ENCODE measurements at places on chromosomes 13 and 19.
A peak's percentile ranks its signal among the peaks of the same experiment; 100 is the strongest.

GRCh38 chr19:50551034-50551714 is 17.1 kb downstream of the LRRC4B start:
- no peak for DNase-seq

DNA sequence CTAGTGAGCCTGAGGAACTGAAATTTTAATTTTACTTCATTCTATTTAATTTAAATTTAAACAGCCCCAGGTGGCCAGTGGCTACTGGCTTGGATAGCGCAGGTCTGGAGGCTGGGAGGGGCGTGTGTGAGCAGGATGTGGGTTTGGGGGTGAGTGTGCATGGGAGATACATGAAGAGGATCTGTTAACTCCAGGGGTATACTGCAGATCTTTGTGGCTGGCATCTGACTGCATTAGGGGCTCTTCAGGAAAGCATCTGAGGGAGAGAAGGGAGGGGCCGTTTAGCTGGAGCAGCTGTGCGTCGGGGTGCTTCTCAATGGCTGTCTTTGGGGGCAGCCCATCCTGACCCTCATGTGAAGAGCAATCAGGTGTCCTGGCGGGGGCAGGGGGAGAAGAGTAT is 6.8 kb downstream of the SHANK1 start:
- no peak for DNase-seq

- DNase-seq, result no peak
Measured at GRCh38 chr13:45166858-45167257, 34.0 kb downstream of the KCTD4 start.

- no peak for DNase-seq
Measured at GRCh38 chr13:20159646-20160305, 1.1 kb downstream of the GJA3 start.

DNA sequence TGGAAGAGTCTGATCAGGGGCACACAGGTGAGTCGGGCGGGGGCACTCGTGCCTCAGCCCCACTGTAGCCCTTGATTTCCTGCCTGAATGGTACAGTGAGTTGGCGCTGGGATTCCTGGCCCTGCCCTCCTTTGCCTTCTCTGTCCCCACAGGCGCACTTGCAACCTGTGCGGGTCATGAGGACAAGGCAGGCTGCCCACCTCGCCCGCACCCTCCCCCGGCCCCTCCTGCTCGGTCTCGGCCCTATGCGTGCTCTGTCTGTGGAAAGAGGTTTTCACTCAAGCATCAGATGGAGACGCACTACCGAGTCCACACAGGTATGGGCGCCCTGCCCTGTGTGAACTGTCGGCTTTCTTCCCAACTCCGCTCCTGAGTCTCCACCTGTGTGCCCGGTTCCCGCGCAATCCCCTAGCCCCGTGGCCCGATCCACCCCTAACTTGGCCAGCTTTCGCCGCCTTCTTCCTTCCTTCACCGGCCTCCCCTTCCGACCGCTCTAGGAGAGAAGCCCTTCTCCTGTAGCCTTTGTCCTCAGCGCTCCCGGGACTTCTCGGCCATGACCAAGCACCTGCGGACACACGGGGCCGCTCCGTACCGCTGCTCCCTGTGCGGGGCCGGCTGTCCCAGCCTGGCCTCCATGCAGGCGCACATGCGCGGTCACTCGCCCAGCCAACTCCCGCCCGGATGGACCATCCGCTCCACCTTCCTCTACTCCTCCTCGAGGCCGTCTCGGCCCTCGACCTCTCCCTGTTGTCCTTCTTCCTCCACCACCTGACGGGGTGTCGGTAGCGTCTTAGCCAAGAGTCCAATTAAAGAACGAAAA is 1.6 kb upstream of the KMT2B start:
- DNase-seq, result no peak

DNA sequence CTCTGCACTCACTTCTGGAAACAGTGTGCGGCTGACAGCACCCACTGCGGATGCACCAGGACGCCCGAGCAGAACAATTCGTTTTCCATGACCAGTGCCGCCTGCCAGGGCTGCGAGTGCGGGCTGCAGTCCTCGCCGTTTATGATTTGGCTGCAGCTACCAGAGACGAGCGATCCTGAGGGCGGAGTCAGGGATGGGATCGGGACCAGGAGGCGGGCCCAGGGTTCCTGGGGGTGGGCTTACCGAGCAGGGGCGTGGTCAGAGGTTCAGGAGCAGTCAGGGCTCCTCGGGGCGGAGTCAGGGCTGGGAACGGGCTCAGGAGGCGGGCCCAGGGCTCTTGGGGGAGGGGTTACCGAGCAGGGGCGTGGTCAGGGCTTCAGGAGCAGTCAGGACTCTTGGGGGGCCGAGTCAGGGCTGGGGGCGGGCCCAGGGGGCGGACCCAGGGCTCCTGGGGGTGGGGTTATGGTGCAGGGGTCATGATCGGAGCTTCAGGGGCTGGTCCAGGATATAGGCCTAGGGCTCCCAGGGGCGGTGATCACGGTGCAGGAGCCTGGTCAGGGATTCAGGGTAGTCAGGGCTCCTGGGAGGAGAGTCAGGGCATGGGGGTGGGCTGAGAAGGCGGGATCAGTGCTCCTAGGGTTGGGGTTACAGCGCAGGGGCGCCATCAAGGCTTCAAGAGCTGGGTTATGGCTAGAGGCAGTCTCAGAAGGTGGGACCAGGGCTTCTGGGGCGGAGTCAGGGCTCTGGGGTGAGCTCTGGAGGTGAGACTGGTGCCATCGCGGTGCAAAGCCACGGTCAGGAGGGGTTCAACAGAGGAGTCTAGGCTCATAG is 1.7 kb downstream of the KLK4 start:
- DNase-seq, result no peak

DNA sequence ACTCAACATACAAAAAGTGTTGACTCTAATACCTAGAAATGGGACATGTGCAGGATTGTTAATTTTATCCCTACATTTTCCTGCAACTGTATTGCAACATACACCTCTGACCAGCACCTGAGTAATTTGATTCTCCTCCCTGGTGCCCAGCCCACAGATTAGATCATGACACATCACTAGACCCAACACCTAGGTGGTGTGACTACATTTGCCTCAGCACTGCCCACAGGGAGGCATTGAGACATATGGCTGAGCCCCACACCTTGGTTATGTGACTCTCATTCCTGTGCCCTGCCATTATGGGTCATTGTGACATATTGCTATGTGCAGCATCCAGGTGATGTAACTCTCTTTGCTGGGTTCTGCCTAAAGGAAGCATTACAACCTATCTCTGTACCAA is 13.2 kb upstream of the ZNF254 start:
- DNase-seq, result no peak

DNA sequence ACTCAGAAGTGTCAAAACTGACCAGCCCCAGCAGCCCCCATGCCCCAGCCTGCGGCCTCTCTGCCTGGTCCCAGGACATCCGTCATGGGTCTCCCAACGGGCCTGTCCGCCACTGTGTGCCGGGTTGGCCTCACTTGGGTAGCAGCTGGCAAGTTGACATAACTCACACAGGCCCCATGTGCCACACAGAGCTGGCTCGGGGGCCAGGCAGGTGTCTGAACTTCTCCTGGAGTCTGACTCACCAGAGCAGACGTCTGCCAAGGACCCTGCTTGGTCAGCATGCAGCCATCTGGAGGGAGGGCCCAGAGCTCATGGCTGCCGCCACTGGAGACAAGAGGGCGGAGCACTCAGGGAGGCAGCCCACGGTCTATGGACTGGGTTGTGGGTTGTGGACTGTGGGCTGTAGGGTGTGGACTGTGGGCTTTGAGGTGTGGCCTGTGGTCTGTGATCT is 32.0 kb upstream of the TMEM255B start:
- no peak for DNase-seq

DNA sequence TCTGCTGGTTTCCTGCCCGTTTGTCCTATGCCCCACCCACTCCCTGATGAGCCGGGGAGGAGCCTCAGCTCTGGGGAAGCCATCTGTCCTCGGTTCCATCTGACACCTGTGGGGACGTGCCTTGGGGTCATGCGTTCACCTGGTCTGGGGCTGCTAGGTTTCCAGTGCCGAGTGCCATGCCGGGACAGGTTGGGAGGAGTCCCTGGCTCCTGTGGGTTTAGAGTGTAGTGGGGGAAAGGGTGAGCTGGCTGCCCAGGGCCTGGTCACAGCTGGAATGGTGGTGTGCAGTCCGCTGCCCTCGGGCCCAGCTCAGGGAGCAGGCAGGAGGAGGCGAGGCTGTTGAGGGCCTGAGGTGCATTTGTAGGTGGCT is 2.5 kb downstream of the KDM4B start:
- DNase-seq, result no peak

GRCh38 chr13:36536546-36536945 is 104.3 kb downstream of the CCNA1 start:
- no peak for DNase-seq

DNA sequence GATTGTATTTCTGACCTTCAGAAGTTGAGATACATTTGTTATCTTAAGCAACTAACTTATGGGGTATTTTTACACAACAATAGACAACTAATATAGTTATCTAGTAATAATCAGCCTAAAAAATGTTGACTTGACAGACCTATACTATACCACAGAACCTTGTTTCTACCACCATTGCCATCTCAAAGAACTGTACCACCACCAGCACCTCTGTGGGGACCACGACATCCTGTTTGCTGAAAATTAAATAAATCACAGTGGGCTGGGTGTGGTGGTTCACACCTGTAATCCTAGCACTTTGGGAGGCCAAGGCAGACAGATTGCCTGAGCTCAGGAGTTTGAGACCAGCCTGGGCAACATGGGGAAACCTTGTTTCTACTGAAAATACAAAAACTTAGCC is 24.0 kb downstream of the TSKS start:
- no peak for DNase-seq

DNA sequence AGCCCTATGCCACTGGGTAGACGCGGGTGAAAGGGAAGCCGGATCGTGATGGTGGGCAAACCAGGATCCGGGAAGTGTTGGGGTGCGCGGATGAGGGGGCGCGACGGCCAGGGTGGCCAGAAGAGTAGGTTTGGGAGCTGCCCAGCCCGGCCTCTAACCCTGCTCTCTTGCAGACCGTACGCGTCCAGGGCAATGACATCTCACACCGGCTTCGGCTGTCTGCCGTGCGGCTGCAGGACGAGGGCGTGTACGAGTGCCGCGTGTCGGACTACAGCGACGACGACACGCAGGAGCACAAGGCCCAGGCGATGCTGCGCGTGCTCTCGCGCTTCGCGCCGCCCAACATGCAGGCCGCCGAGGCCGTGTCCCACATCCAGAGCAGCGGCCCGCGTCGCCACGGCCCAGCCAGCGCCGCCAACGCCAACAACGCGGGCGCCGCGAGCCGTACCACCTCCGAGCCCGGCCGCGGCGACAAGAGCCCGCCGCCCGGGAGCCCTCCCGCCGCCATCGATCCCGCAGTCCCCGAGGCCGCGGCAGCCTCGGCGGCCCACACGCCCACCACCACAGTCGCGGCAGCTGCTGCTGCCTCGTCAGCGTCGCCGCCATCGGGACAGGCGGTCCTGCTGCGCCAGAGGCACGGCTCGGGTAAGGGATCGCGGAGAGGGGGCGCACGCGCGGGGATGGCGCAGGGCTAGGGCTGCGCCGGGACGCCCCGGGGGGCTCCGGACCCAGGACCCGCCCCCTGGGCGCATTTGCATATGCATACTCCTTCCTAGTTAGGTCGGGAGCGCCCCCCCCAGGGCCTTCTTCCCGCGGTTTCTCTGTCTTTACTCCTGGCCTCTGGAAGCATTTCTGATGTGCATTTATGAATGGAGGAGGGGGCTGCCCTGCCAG is 4.1 kb downstream of the VSTM2B start:
- no peak for DNase-seq

- no peak for DNase-seq
Measured at GRCh38 chr19:7701654-7702457, at the start of gene FCER2. Gene FCER2, minus strand, starts transcription at chr19:7702131. Its CDS starts 2,371 bp downstream, at chr19:7699760.

DNA sequence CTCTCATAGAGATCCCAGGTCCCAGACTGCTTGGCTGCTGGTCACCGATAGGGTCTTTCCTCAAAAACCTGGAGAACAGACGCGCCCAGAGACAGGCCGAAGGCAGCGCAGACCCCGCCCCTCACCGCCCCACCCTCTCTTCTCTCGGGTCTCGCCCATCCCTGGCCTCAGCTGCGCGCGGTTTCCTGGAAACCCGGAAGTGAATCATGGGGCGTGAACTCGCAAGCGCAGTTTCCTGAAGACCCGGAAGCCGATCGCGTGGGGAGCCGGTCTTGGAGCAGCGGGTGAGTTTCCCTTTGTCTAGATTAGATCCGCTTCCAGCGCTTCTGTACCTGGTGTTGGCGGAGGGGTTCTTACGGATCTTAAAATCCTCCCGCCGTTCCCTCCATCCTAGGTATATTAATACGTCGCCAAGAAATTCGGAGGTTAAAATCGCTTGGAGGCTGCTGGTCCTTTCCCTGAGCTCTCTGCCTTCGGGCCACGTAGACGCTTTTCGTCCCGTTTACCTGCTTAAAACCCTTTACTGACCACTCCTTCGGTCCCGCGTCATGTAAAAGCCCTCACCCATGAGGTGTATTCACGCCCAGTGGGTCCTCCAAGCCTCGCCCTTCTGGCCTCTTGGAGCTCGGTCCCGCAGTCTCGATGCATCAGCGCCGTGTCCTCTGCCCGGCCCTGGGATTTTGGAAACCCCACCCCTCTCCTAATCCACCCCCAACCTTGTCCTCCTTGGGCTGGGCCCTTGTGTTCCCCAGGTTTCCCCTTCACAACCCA is at the start of gene ZNF578:
ZNF578 (plus strand) TSS at position 230 of the 771 bp plus-strand sequence. CDS start 48,293 bp downstream, outside the sequence.
- DNase-seq, result peak; percentile 60

GRCh38 chr13:51613535-51613934 is 29.3 kb downstream of the WDFY2 start:
- DNase-seq, result no peak

DNA sequence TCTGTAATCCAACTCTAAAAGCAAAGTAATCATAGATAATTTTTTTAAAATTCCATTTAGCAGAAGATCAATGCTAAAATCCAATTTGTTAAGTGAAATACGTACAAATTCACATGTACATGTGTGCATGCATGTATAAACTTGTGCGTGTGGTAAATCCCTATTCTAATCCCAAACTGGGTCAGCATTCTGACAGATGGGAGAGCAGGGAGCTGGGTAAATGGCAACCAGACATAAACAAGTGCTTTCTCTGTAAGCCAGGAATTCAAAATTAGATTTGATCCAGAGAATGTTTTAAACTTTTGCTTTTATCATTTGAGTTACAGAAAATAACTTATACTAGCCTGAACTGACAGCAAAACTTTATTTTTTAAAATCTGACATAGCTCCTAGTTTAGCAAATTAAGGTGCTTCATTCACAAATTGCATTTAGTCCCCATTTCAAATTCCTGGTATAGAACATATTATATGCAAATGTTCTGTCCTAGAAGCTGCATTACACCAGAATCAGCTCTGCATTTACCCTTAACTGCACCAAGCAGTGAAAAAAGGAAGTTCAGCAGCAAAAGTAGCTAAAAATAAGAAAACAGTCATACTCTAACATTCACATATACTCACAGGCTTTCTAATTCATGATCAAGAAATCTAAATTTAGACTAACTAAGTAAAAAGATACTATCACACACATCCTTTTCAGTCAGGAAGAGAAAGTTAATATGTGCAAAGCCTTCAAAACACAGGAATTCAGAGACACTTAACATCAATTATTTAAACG is 32.6 kb downstream of the UBL3 start:
- DNase-seq, result no peak

Data from activated gamma-delta T cell treated with Interleukin-2 at 50 U/mL for 16 hours (primary cell).